Activated CD4-positive, alpha-beta memory T cell treated with anti-CD3 and anti-CD28 coated beads, Interleukin-2, amount 10 ng/mL, durations not matched to agents 7 days and 5 days (primary cell): ENCODE measurements at places on chromosomes 2 and 18. TPM values are rescaled to one million over a fixed set of nuclear protein-coding genes. Genes with fewer than 3 reads are reported as not detected.

TTR gene
- not detected for total RNA-seq

COPS9 gene
- 96.2 TPM for total RNA-seq

GPR17 gene
- total RNA-seq: not detected

ZC3H6 gene
- 13.5 TPM for total RNA-seq

GPR55 gene
- 7.4 TPM for total RNA-seq

UGT1A1 gene
- total RNA-seq: not detected

IHH gene
- total RNA-seq: not detected

OSR1 gene
- not detected for total RNA-seq

STPG4 gene
- not detected for total RNA-seq
